ENCODE measurements at places on chromosomes 1 and 21.
A peak's percentile ranks its signal among the peaks of the same experiment; 100 is the strongest.

- no peak for DNase-seq
Observed at GRCh38 chr1:200838676-200839445, 33.9 kb upstream of the GPR25 start.

DNA sequence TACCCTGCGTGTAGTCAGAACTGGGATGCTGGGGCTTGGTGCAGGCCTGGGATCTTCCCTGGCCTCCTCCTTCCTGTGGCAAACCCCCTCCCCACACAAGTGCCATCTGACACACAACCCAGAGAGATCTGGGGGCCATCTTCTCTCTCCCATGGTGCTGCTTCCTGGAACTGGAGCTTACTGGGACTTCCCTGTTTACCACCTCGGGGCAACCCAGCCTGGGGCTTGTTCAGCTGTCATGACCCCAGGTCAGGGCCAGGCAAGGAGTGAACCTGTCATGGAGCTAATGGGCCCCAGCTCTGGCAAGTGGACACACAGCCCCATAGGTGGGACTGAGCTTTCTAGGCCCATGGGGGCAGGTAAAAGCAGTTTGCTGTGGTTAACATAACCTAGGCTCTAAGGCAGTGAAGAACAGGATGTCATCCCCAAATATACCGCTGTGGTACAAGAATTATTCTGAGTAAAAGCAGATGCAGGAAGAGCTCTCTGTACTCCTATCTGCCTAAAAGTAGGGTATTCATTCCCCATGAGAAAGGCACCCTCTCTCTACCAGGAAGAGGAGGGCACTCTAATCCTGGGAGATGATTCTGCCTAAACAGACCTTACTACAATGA is 2.4 kb downstream of the TRIM11 start:
- no peak for DNase-seq

GRCh38 chr21:44029460-44030087 is 17.5 kb downstream of the TRAPPC10 start:
- no peak for DNase-seq

- no peak for DNase-seq
Observed at GRCh38 chr1:152018537-152018936, 18.3 kb downstream of the S100A11 start.

DNA sequence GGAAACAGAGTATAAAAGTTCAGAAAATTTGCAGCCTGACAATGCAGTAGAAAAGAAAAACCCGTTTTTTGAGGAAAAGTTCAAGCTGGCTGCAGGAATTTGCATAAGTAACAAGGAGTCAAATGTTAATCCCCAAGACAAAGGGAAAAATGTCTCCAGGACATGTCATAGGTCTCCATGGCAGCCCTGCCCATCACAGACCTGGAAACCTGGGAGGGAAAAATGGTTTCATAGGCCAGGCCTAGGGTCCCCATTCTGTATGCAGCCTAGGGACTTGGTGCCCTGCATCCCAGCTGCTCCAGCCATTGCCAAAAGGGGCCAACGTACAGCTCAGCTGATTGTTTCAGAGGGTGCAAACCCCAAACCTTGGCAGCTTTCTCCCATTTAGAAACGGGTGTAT is 3.6 kb upstream of the KCNT2 start:
- no peak for DNase-seq

GRCh38 chr21:44804762-44805161 is 3.1 kb upstream of the UBE2G2 start:
- no peak for DNase-seq

GRCh38 chr1:57770772-57771171 is 346.9 kb upstream of the DAB1 start:
- DNase-seq: no peak

DNA sequence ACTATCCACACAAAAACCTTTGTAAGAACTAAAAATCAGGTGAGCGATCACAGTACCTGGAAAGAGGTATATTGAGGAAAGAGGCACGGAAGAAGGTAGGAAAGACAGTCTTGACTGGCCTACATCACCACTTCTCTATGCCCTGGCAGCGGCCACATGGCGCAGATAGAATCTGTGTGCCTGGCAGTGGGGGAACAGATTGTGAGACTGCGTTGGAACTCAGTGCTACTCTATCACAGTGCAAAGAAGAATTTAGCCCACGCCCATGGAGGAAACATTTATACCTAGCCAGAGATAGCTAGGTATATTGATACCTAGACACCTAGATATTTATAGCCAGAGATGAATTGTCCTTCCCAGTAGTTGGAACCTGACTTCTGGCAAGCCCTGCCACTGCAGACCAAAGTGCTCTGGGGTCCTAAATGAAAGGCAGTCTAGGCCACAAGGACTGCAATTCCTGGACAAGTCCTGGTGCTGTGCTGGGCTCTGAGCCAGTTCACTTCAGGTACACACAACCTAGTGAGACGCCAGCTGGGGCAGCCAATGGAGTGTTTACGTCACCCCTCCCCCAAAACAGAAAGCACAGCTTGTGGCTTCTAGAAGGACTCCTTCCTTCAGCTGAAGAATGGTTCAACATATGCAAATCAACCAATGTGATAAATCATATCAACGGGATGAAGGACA is 51.9 kb downstream of the DHX9 start:
- no peak for DNase-seq

GRCh38 chr1:112466078-112466660 is 42.6 kb upstream of the WNT2B start:
- DNase-seq: peak; percentile 91

GRCh38 chr1:214281720-214282629 is 1.0 kb downstream of the SMYD2 start:
- no peak for DNase-seq

DNA sequence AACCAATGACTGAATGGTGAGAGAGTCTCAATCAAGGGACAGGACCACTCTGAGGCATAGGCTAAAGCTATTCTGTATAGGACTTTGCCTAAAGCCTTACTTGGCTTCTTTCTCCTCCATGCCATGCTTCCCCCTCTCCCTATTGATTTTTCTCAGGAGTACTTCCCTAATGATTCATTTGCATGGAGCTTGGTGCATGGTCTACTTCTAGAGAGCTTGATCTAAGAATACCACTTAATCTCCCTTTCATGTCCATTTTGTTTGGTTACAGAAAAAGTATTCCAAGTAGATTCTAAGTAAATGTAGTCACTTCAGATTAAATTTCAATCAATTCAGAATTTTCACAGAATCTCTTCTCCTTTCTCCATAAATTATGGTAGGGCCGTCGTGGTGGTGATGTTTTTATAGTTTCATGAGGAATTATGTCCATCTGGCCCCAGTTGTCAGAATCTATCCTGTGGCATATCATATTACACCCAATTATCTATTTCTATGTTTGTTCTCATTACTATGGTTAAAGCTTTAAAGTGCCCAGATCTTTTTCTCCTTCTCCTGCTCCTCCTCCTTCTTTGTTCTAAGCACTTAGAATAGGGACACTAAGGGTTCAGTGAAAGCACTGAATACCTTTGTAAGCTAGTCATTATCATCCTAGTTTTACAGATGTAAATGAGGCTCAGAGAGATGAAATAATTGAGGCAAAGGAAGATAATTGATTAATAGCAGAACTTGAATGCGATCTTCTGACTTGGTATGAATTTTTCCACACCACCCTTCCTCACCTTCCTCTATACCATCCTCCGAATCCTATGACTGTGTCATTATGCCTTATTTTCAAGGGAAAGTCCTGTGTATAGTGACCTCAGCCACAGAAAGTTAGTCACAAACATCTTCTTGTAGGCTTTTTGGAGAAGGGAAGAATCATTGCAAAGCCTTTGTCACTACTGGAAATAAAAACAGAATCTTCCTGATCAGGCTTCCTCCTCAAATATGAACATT is 85.6 kb upstream of the ZRANB2 start:
- no peak for DNase-seq

DNA sequence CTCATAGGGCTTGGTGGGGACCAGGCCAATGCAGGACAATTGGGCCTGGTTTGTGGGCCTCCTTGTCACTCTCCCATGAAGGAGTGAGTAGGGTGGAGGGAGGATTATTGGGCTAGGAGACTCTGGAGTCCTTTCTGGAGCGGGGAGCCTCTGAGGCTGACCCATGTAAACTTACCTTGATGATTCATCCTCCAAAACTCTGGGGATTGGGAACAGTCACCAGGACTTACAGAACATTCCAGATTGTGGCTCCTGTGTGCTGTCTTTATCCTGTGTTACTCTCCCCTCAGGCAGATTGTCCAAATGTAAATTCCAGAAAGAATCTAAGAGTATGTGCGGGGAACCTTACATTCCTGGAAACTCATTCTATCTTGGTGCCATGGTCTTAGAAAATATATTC is 197.6 kb downstream of the CAMTA1 start:
- no peak for DNase-seq

DNA sequence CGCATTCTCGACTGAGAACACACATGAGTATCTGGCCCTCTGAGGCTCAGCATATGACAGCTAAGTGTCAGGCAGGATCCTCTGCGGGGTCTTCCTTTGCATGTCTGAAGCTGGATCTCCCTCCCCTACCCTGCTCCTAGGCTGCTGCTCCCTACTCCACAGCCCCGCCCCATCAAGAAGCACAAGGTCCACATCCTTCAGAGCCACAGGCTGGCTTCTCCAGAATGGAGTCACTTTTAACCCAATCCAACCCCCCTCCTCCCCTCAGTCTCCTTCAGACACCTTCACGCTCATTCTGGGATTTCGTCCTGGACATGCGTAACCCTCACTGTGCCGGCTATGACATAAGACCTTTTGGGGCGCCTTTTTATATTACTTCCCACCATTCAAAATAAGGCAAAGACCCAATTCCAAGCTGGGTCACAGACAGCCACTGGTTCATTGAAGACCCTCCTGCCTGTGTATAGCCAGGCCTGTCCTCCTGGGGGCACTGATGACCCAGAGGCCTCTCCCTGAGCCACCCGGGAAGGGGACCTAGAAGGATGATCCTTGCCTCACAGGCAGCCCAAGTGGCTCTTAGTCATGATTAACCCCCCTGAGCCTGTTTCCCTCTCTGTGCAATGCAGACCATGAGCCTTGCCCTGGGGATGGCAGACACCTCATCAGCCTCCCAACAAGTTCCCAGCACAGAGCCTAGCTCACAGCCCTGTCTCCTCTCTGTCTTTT is 4.7 kb downstream of the ADGRB2 start:
- no peak for DNase-seq

GRCh38 chr21:38507374-38507942 is 9.2 kb upstream of the ERG start:
- no peak for DNase-seq

DNA sequence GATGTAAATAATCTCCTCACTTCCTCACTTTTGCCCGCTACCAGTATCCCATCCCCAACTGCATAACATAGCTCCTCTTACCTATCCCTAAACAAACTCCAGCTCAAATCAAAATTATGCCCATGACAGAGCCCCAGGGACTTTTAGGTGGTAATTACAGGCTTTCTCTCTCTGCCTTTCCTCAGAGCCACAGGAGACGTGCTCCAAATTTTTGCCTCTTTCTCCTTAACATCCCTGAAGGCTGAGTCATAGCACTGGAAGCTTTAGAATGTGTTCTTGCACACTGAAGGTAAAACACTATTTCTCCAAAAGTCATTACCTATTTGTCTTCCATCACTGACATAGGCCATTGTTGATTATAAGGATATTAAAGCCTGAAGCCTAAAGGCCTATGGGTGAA is 263.5 kb upstream of the PLD5 start:
- DNase-seq: no peak

GRCh38 chr21:32962268-32962667 is 63.5 kb upstream of the OLIG2 start:
- no peak for DNase-seq

GRCh38 chr1:235552146-235552716 is 48.0 kb upstream of the B3GALNT2 start:
- no peak for DNase-seq

DNA sequence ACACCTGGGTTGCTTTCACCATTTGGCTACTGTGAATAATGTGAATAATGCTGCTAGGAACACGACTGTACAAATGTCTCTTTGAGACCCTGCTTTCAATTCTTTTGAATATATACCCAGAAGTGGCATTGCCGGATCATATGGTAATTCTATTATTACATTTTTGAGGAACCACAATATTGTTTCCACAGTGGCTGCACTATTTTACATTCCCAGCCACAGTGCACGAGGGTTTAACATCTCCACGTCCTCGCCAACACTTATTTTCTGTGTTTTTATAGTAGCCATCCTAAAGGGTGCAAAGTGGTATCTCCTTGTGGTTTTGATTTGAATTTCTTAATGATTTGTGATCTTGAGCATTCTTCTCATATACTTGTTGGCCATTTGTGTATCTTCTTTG is 15.7 kb downstream of the FHAD1 start:
- no peak for DNase-seq

- no peak for DNase-seq
Observed at GRCh38 chr1:12549460-12550349, 68.3 kb downstream of the DHRS3 start.

DNA sequence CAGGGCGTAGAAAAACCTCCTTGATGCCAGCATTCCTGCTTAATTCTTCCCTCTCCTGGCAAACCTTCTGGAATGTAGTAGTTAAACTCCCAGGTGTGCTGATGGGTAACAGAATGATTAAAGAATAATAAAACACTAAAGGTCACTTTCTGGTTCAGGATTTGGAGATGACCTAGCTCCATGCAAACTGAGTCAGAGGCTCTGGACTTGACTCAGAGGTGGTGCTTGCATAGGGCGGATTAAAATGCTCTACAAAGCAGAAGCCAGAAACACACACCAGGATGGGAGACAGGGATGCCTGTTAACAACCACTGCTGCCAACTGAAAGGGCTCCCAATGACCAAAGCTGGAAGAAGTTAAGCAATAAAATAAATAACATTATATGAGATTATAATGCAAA is 41.5 kb downstream of the KRTAP19-8 start:
- DNase-seq: no peak

DNA sequence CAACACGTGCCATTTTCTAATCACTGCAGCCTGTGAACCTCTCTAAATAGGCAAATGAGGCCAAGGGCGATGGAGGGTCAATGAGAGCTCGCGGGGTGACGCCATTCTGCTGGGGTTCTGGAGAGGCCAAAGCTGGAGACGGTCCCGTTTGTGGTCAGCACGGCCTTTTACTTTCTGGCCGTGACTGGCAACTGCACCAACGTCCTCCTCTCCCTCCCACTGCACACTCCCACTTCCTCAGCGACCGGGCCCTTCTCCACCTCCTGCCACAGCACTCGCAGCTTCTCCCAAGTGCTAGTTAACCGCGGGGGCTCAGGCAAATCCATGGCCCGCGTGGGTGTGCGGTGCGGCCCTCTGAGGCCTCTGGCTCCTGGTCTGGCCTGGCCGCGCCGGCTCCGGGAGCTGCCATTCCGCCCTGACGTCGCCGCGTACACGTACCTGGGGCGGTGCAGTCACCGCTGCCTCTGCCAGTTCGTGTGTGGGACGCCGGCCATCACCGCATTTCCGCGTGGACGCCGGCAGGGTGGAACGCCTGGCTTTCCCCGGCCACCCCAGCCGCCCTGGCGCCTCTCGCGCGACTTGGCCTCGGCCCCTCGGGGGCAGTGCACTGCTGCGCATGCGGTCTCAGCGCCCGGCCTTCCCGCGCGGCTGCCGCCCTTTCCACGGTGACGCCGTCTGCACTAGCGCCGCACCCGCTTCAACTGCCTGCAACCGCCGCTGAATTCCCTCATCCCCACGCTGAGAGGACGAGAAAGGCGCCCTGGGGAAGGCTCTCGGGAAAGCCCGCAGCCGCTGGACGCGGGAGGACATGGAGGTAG is 18.2 kb downstream of the OR2C3 start:
- no peak for DNase-seq

Measured in dorsolateral prefrontal cortex (tissue), 122 donors.